Fibroblast of mammary gland (primary cell): ENCODE measurements at places on chromosomes 13 and 19.

DNA sequence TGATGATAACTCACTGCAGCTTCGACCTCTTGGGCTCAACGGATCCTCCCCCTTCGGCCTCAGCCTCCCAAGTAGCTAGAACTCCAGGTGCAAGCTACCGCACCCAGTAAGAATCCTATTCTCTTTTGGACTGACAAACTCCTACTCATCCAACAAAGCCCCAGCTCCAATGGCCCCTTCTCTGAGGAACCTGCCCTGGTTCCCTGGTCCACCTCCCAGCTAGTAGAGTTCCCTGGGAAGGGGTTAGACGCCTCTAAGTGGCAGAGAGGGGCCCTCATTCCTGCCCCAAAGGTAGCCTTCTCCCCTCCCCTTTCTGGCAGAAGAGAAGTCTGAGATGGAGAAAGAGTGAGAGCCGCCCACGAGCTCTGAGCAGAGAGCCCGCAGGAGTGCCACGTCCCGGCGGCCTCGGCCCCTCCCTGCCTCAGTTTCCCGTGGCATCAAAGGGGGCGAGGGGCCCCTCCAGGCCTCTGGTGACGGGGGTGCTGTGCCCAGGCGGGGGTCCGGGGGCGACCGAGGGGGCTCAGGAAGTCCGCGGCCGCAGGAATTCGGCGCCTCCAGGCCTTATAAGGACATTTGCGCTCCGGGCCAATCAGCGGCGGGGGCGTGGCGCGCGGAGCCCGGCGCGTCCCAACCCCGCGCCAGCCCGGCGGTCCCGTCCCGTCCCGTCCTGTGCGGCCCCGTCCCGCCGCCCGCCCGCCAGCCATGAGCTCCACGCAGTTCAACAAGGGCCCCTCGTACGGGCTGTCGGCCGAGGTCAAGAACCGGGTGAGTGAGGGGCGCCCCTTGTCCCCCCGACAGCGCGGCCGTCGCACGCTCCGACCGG lies at the start of gene CNN2:
Gene CNN2 (plus strand): TSS at position 649 of the 823 bp plus-strand sequence. CDS start 54 bp downstream, at position 703.
- peak; percentile 54 for DNase-seq

DNA sequence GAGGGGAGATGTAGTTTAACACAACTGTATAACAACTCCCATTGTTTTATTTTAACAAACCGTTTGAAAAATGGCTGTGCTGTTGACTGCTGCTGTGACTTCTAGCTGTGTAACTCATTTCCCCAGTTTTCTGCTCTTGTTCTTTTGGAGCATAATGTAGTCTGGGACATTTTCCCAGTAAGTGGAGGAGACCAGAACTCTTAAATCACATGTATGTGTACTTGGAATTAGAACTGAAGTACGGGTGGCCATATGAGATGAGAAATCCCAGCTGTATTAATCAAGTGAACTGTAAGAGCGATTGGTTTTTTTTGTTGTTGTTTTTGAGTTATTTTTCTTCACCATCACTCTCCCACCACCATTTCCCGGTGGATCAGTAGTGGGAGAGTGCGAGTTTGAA lies 49.4 kb upstream of the RNF113B start:
- no peak for DNase-seq

DNA sequence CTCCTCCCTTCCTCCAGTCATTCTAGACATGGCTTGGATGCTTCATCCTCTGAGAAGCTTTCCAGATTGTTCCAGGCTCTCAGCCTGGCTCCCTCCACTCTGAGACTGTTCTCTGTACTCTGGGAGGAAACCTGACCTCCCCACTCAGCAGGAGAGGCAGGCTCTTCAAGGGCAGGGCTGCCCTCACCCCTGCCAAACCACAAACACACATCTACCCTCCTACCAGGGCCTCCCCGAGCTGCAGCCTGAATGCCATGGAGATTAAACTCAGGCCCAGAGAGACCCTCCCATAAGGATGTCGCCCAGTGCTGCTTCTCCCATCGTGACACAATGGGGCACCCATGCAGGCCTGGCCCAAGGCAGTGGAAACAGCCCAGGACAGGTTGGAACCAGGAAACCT lies 16.2 kb downstream of the NUMBL start:
- DNase-seq = no peak

- no peak for DNase-seq
Measured at GRCh38 chr19:5361407-5361806, 20.8 kb upstream of the PTPRS start.

GRCh38 chr19:12838182-12838885 lies at the start of gene MAST1:
Gene MAST1 (plus strand): TSS chr19:12838515. CDS start chr19:12838573, 58 bp downstream.
- DNase-seq = no peak

DNA sequence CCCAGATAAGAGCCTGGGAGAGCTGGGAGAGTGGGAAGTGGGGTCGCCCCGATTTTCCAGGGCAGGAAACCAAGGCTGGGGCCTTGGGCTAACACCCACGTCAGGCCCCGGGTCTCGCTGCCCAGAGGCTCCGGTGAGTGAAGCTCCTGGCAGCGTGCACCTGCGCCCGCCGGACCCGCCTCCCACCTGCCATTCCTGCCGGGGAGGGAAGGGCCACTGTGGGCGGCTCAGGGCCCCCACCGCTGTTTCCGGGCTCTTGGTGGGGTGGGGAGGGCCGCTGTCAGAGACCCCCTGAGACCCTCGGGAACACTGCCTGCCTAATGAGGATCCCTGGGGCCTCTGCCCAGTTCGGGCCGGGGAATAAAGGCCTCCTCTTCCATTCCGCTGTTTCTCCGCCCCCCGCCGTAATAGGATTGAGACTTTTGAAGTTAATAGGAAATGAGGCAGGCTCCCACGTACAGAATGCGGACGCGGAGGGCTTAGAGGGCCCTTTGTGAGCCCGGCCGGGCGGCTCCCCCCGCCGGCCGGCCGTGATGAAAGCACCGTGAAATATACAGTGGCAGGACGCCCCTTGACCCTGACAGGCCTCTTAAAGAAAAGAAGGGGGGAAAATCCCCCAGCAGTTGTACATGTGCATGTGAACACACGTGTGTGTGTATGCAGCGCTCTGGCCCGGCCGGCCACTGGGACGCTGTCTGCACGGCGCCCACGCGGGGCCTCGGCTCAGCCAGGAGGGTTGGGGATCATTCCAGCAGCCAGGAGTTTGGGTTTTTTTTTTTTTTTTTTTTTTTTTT lies 33.2 kb downstream of the EFNA2 start:
- DNase-seq = no peak

- peak; percentile 61 for DNase-seq
Measured at GRCh38 chr19:16351133-16351809, 26.6 kb downstream of the KLF2 start.

DNA sequence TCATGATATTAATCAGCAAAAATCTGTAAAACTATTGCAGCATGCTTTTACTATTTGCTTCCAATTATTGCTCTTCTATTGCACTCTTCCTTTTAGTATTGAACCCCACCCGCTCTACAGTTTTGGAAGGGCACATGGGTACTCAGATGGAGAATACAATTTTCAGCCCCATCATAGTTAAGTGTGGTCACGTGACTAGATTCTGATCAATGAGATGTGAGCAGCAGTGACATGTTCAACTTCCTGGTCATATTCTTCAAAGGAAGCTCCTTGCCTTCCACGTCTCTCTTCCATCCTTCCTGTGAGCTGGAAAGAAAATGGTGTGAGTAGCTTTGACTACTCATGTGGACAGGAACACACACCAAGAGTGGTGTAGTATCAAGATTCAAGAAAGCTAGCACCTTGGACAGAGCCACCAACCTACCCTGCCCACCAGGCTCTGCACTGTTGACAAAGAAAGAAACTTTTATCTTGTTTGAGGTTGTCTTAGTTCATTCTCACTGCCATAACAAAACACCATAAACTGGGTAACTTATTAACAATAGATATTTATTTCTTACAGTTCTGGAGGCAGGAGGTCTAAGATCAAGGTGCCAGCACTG lies 3.8 kb upstream of the FGF14 start:
- peak; percentile 43 for DNase-seq

- peak; percentile 34 for DNase-seq
Measured at GRCh38 chr13:32737111-32737571, 150.9 kb downstream of the PDS5B start.

GRCh38 chr19:43468354-43469159 lies 3.1 kb upstream of the LYPD3 start:
- no peak for DNase-seq

GRCh38 chr13:23771552-23771951 lies 117.6 kb downstream of the MIPEP start:
- DNase-seq = no peak

GRCh38 chr19:45173816-45174215 lies 4.2 kb downstream of the TRAPPC6A start:
- peak; percentile 74 for DNase-seq

DNA sequence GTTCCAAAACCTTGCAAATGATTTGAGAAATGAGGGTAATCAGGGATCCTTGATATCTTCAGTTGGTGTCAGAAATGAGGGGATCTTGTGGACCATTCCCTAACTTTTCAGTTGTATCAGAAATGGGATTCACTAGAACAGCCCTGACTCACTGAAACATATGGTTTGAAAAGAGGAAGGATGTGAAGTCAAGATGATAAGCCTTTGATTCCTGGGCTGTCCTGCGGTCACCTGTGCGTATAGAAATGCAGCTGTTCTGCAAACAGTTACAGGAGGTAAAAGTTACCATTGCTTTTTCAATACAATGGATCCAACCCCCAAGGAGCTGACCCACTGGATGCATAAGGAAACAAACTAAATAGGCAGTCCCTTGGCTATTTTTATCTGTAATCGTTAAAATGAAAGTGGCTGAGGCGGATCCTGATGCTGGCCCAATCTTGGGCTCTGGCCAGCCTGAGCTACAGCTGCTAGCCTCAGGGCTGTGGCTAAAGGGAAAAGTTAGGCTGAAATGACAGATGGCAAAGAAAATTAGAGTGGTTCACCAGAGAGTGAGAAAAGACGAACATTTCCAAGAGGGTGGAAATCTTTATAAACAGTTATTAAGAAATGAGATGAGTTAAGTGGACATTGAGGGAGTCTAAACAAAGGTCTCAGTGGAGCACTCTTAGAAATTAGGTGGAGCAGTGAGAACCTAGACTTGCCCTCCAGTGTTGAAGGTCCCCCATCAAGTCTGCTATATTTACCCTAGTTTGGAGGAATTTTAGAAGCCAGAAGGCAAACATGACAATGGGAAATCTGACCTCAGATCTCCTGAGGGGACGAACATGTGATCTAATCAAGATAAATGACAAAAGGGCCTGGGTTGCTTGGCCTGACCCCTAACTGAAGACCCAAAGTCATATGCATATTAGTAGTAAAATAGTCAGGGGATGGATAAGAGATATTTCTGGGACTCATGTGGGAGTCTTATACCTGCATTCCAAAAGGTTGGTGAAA lies 7.6 kb downstream of the SIGLECL1 start:
- DNase-seq = no peak

GRCh38 chr13:46535825-46536224 lies 17.1 kb upstream of the LRCH1 start:
- no peak for DNase-seq

DNA sequence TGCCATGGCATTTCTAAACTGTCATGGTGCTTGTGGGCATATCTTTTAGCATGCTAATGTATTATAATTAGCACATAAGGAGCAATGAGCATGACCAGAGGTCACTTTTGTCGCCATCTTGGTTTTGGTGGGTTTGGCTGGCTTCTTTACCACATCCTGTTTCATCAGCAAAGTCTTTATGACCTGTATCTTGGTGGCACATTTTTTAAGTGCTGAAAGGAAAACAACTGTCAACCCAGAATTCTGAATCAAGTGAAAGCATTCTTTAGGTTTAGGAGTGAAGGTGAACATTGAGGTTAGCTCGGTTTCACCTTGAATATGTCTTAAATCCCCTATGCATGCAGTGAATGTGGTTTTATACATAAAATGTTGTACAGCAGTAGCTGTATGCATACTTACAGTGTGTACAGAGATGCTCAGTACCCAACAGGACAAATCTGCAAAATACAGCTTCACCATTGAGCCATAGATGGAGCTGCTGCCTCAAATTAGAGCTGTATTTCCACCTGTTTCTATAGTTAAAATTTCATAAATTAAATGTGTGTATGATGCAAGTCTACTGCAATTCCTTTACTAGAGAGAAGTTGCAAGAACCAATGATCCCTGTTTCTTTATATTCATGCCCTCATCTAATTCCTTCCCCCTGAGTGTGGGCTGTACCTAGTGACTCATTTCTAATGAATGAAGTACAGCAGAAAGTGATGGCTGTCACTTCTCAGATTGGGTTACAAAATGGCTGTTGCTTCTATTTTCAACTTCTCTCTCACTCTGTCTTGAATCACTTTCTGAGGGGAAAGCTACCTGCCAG lies 25.2 kb upstream of the IGSF23 start:
- DNase-seq = peak; percentile 85

- no peak for DNase-seq
Measured at GRCh38 chr13:93672996-93673395, 446.4 kb downstream of the GPC6 start.

DNA sequence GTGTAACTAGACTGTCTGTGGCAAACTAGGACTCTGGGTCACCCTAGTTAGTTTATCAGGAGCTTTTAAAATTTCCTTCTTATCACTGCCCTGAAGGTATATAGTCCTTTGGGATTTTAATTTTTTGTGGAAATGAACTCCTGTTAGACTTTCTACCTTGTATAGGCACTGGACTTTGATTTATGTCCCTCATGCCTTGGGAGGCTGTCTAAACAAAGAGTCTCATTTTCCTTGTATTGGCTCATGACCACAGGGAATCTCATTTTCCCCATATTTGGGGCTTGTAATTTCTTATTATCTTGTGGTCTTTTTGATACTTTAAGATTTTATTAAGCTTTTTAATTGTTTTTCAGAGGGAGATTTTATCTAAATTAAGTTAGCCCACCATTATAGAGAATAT lies 21.4 kb downstream of the KCTD4 start:
- peak; percentile 50 for DNase-seq

GRCh38 chr13:101942535-101943157 lies 459.2 kb downstream of the FGF14 start:
- DNase-seq = peak; percentile 13

DNA sequence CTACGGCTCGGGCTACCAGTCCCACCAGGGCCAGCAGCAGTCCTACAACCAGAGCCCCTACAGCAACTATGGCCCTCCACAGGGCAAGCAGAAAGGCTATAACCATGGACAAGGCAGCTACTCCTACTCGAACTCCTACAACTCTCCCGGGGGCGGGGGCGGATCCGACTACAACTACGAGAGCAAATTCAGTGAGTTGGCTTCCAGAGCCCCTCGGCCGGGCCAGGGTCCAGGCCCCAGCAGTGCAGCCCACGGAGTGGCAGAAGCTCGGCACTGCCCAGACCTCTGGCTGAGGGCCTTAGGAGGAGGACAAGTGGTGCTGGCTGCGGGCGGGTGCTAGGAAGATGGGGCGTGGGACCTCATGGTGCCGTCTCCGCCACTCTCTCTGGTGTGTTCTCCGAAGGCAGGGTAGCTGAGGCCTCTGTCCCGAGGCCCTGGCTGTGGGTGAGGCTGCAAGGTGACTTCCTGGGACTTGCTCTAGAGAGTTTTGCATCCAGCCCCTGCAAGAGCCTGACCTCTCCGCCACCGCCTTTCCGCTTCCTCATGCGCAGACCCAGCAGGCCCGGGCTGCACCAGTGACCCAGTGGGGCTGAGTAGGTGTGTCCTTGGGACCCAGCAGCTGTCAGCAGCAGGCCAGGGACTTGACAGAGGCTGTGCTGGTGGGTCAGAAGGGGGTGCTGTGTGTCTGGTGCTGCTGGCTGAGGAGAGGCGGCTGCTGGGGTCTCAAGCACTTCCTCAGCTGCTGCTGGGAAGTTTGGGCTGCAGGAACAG lies 13.5 kb upstream of the QTRT1 start:
- no peak for DNase-seq

- DNase-seq = no peak
Measured at GRCh38 chr19:13765395-13766094, 1.2 kb downstream of the MRI1 start.

GRCh38 chr19:50873056-50873455 lies at the start of gene KLK2:
Gene KLK2 (plus strand): TSS chr19:50873439. CDS start chr19:50873474, 35 bp downstream.
- no peak for DNase-seq

GRCh38 chr13:50991579-50992521 lies 82.3 kb downstream of the RNASEH2B start:
- no peak for DNase-seq
